ENCODE measurements at places on chromosomes 3 and 15.
A peak's percentile ranks its signal among the peaks of the same experiment; 100 is the strongest.

- no peak for DNase-seq
Observed at GRCh38 chr3:183564046-183564445, 8.5 kb upstream of the KLHL6 start.

DNA sequence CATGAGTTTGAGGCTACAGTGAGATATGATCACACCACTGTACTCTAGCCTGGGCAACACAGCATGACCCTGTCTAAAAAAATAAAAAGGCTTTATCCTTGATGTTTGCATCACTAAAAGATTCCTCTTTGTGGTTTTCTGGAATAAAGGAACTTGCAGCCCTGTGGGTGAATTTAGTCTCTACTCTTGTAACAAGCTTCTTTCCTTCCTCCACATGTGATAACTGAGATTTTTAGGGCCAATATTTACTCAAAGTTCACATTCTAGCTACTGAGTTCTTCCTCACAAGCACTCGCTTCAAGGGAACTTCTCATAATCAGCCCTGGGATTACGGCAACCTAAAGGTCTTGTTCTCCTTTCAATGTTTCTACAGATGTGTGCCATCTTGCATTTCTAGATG lies 24.6 kb downstream of the COMMD2 start:
- no peak for DNase-seq

DNA sequence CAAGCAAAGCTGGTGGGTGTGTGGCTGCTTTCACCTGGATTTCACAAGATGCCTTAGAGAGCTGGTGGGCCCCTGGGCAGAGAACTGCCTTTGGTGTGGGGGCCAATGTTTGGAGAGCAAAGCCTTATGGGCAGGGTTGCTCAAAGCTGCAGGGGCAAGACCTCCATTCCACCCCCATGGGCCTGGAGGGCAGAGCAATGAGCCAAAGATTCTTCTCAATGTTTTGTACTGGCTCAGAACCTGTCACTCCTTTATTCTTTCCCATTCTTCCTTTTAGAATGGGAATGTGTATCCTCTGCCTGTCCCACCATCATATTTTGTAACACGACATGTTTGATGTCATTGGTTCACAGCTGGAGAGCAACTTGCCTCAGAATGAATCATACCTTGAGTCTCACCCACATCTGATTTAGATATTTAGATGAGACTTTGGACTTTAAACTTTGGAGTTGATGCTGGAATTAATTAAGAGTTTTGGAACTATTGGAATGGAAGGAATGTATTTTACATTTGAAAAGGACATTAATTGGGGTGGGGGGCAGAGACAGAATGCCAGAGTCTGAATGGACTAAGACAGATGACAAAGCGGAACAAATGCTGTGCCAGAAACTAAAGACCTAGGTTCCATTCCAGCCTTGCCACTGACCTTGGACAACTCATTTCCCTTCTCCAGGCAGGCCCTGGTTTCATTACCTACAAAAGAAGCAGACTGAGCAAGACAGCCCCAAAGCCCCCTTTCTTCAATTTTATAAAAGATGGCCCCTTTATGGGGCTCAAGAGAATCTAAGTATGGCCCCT lies 72.9 kb downstream of the DAPK2 start:
- peak; percentile 37 for DNase-seq

DNA sequence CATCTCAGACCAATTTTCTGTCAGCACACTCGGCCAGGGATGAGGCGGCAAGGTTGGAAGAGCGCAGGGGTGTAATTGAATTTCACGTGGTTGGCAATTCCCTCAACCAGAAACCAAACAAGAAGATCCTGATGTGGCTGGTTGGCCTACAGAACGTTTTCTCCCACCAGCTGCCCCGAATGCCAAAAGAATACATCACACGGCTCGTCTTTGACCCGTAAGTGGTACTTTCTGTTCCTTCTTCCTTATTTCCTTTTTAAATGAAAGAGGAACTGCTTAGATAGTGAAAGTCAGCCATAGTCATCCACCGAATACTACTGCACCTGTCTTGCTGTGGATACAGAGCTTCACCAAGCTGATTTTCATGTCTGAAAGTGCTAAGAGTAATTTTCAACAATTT lies 60.1 kb downstream of the SGO1 start:
- no peak for DNase-seq

DNA sequence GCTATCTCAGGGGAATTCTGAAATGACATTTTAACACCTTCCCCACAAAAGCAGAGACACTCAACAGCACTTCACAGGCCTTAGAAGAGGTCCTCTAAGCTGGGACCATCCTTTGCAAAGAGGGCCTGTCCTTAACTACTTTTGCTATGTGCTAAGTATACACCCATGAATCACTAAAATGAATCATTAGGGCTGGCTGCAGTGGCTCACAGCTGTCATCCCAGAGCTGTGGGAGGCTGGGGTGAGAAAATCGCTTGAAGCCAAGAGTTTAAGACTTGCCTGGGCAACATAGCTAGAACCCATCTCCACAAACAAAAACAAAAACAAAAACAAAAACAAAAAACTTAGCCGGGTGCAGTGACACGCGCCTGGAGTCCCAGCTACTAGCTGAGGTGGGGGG lies 53.9 kb upstream of the MELTF start:
- no peak for DNase-seq

- DNase-seq: no peak
Observed at GRCh38 chr3:170346481-170347392, 10.8 kb upstream of the SKIL start.

- peak; percentile 7 for DNase-seq
Observed at GRCh38 chr3:188673646-188674186, 498.1 kb upstream of the TPRG1 start.

- no peak for DNase-seq
Observed at GRCh38 chr3:78926523-78926922, 841.3 kb downstream of the ROBO1 start.

DNA sequence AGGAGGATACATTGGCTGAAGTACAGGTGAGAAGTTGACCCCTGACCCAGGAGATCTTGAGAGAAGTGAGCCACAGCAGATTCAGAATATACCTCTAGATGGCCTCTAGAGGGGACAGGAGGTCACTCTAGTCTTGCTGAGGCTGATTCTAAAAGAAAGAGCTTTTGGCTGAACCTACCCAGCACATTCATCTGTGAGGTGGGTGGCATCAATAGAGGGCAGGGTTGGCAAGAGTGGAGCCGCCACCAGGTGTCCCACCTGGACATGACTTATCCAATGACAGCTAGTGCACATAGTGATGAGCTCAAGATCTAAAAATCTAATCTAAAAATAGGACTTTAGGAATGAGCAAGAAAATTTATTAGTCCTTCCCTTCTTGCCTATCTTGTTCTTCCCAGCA lies 51.6 kb downstream of the CYP19A1 start:
- no peak for DNase-seq

GRCh38 chr3:128222796-128223385 lies 69.6 kb downstream of the EEFSEC start:
- no peak for DNase-seq

GRCh38 chr15:41989573-41990242 lies 17.4 kb upstream of the EHD4 start:
- DNase-seq: peak; percentile 75

DNA sequence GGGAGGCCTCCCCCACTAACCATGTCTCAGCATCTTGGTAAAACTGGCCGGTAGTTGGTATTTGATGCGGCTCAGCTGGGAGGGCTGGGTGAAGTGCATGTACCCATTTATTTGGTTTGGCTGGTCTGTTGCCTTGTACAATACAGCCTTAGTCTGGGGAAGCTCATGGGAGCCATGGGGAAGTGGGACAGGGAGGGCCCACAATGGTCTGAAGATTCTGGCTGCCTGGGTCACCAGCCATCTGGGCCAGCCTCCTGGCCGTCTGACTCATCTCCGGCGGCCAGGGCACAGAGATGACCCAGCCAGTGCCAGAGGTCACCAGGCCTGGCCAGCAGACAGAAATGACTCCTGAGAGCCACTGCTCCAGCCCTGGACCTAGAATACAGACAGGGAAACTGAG lies 51.6 kb upstream of the SMAD6 start:
- DNase-seq: no peak

DNA sequence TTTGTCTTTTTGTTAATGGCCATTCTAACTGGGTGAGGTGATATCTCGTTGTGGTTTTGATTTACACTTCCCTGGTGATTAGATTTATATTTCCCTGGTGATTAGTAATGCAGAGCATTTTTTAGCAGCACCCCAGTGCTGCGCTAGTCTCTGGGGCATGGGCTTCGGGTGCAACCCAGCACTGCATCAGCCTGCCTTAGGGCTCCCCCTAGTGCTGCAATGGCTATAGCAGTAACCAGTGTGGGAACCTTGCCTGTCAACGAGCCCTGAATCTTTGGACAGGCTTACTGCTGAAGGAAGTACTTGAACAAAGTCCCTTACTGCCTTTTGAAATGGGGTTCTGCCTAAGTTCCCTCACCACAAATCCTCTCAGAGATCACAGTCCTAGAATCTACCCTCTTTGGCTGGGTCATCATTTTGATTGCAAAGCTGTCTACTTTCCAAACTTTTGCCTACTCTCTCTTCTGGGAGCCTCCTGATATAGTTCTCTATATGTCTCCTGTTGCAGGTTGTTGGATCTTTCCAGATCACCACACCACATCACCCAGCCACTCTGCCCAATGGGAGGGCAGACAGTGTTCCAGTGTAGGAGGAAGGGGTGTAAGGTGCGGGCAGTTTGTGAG lies 79.2 kb upstream of the CCNL1 start:
- DNase-seq: peak; percentile 48

DNA sequence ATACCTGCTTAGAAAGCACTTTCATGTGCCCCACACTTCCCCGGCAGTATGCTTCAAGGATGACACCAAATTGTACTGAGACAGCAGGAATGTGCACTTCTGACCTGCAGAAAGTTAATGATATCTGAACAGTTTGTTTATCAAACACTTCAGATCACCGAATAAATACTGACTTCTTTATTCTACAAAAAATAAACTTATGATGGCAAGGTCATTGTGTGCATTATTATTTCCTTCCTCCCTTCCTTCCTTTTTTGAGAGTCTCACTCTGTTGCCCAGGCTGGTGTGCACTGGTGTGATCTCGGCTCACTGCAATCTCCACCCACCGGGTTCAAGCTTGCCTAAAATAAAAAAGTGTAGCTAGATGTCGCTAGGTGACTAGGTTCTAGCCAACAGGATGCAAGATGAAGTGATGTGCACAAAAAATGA lies 80.3 kb downstream of the FAIM start:
- DNase-seq: no peak

- no peak for DNase-seq
Observed at GRCh38 chr15:79009379-79009778, 64.5 kb upstream of the CTSH start.

DNA sequence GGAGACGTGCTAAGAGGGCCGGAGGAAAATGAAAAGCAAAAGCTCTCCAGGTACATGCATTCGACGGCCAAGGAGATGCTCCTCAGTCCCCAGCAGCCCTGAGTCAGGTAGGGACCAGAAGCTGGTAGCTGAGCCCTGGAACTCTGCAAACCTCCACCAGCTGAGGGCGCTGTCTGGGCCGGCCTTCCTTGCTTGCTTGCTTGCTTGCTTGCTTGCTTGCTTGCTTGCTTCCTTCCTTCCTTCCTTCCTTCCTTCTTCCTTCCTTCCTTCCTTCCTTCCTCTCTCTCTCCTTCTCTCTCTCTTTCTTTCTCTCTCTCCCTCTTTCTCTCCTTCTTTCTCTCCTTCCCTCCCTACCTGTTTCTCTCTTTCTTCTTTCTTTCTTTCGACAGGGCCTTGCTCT lies 94.6 kb upstream of the RASGRF1 start:
- no peak for DNase-seq

GRCh38 chr3:7447197-7447769 lies 586.4 kb downstream of the GRM7 start:
- no peak for DNase-seq

- DNase-seq: peak; percentile 69
Observed at GRCh38 chr3:150365132-150365604, 42.9 kb upstream of the TSC22D2 start.

DNA sequence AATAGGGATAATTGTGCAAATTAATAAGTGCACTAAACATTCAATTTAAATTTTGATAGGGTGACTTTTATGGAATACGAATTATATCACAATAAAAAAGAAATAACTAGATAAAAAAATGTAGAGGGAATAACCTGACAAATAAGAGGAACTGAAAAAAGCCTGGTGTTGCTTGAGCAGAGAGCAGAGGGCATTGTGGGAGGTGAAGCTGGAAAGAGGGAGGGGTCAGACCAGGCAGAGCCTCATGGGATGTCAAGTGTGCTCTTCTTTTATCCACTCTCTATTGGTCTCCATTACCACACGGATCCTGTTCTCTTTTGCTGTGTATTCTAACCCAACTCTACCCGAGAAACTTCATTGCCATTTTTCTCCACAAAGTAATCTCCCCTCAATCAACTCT lies 264.0 kb upstream of the CRBN start:
- no peak for DNase-seq

- no peak for DNase-seq
Observed at GRCh38 chr3:50581459-50581842, 12.1 kb downstream of the HEMK1 start.

DNA sequence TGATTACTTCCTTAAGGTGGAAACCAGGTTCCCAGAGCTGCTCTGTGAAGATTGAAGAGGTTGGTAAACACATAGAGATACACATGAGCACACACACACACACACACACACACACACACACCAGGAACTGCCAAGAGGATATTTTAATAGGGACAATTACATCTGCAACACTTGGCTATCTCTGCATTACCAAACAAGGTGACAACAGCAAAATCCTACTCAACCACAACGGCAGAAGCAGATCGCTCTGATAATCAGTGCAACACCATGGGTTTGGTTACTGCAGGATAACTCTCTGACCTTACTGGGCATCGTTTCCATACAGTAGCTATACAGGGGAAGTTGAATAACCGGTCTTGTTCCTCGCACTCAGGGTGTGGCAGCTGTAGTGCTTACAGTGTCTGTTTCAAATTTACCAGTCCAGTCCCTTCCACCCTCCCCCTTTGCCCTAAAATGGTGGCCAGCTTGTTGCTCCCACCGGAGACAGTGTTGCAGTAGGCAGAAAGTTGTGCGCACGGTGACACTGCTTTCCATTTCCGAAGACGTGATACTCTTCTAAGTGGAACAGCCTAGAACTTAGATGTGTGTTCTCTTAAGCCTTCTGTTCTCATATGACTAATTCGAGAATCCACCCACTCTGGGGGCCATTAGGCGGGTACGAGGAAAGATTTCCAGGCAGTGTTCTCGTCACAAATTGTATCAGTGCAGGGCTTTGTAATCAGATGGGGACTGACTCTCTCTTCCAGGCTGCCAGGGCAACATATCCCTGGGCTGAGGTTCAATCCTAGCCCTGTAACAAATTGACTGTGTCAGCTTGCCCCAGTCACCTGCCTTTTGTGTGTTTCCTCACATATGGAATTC lies 176.2 kb downstream of the P3H2 start:
- peak; percentile 77 for DNase-seq

GRCh38 chr3:11438646-11439045 lies 166.4 kb downstream of the ATG7 start:
- DNase-seq: no peak

DNA sequence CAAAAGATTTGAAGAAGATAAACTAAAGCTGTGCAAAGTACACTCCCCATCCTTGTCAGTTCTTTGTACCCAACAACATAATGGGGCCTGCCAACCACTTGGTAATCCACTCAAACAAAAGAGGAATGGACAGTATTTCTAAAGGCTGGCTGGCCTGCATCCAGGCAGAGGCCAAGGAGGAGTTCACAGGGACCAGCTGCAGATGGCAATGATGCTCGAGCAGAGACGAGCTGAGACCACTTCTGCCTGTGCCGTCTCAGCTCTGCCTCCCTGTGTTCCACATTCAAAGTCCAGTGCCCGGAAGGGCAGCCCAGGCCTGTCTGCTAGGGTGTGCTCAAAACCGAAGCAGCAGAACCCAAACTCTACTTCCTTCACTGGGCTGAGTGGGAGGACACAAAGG lies 14.3 kb downstream of the CXCR6 start:
- no peak for DNase-seq

GRCh38 chr3:30544812-30545211 lies 61.6 kb upstream of the TGFBR2 start:
- peak; percentile 3 for DNase-seq
